Cerebellar nuclear complex (tissue), 1 donor: ENCODE measurements at places on chromosomes 6 and 20.

DNA sequence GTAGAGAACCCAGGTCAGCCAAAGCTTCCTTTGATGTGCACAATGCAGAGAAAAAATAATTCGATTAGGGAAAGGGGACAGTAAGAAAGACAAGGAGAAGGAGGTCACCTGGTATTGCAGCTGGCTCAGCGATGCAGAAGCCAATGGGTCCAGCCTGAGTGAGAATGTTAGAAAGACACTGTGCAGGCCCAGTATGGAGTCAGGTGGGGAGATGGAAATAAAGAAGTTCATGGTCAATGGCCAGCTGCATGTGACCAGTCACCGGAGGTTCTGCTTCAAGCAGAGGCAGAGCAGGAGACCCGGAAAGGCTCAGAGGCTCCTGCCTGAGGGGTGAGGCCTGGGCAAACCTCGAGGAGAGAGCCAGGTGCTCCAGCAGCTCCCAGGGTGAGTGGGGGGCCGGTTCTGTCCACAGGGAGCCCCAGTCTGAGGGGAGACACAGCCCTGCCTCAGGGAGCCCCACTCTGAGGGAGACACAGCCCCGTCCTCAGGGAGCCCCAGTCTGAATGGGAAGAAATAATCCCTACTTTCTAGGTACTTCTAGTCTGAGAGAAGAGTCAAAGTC is 51.3 kb downstream of the LRFN2 start:
- no peak for DNase-seq

DNA sequence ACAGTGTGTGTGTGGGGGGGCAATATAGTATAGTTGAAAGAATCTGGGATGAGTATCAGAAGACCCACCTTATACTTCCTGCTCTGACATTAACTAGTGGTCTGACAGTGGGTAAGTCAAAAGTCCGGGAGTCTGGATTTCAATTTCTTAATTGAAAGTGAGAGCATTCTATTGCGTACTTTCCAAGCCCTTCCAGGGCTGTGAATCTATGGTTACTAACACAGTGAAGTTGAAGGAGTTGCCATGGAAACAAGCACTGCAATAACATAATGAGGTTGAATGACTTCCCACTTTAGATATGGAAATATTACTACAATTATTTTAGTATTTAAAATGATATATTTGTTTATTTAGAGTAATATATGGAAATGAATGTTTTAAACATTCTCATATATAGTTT is 80.2 kb downstream of the MLIP start:
- no peak for DNase-seq

- DNase-seq, result no peak
These were observed 18.5 kb upstream of the UBR2 start for GRCh38 chr6:42545226-42545773.

- no peak for DNase-seq
These were observed 998 bp downstream of the BMP2 start for GRCh38 chr20:6768228-6769140.

- no peak for DNase-seq
These were observed 6.7 kb upstream of the TMEM30A start for GRCh38 chr6:75291331-75291730.

DNA sequence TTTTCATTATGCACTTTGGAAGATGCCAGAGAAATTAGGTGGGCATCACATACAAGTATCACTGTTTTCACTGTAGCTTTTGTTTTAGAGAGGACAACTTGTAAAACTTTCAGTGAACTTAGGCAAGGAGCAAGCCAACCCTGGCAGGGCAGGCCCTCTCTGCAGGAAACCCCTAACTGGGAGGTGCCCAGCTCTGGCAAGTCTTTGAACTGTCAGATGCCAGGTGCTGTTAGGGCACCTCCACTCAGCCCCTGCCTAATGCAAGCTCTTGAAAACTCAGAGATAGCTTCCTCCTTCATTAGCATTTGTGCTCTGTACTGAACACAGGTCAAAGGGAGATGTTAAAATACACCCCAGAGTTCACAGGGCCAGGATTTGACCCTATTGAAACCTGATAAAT is 774.2 kb upstream of the FLRT3 start:
- no peak for DNase-seq

GRCh38 chr20:16263582-16263981 is 309.7 kb downstream of the KIF16B start:
- peak; percentile 33 for DNase-seq

- DNase-seq, result no peak
These were observed 66.0 kb upstream of the PREP start for GRCh38 chr6:105468850-105469249.

- no peak for DNase-seq
These were observed 11.1 kb upstream of the PM20D2 start for GRCh38 chr6:89134723-89135122.

DNA sequence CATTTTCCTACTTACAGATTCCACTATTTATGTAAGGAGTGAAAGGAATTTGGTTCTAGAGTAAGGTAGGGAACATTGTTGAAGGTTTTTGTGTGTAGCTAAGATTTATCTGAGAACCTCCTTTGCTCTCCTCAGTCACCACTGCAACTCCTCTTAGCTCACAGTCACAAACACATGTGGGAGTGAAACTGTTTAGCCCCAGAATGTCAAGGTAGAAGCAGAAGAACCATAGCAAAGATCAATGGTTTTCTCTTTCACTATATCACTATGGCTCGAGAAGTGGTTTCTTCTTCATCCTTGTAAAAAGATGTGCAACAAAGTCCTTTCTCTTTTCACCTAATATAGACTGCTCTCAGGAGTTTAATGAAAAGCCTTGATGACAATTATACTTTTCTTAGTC is 6.5 kb upstream of the DEFB112 start:
- DNase-seq, result no peak

- DNase-seq, result peak; percentile 22
These were observed 203.6 kb downstream of the LRFN2 start for GRCh38 chr6:40383348-40384115.

GRCh38 chr6:36926708-36927513 is 27.6 kb upstream of the PI16 start:
- DNase-seq, result no peak

DNA sequence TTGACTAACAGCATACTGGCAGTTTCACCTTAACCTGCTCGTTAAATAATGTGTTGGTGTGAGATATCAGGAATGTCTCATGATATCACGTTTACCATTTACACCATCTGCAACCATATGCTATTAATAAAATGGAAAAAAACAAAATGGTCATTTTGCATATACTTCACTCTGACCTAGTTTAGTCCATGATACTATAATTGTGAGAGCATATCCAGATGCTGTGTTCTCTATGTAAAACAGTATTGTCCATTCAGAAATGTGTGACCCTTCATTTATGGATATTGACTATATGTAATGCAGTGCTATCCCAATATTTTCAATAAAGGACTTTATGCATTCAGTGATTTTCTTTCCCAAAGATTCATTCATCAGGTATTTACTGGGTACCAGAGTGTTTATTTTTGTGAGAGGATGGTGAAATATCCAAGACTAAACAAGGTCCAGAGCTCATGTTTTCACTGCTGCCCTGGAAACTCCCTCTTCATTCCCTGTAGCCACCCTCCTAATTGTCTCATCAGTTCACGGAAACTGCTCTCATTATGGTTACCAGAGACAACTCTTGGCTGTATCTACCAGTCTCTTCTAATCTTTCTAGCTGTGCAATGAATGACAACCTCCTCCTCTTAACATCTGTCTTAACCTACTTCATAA is 25.7 kb upstream of the HINT3 start:
- DNase-seq, result no peak

DNA sequence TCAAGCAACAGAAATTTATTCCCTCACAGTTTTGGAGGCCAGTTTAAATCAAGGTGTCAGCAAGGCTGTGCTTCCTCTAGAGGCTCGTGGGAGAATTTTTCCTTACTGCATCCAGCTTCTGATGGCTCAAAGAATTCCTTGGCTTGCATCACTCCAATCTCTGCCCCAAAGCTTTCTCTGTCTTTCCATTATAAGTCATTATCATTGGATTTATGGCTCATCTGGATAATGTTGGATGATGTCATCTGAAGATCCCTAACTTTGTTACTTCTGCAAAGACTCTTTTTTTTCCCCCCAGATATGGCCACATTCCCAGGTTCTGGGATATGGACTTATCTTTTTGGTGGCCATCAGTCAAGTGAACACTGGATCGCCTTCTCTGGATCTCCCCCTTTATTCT is 146.3 kb upstream of the B3GAT2 start:
- no peak for DNase-seq

- no peak for DNase-seq
These were observed 72.4 kb downstream of the ASCC3 start for GRCh38 chr6:100808638-100809275.

DNA sequence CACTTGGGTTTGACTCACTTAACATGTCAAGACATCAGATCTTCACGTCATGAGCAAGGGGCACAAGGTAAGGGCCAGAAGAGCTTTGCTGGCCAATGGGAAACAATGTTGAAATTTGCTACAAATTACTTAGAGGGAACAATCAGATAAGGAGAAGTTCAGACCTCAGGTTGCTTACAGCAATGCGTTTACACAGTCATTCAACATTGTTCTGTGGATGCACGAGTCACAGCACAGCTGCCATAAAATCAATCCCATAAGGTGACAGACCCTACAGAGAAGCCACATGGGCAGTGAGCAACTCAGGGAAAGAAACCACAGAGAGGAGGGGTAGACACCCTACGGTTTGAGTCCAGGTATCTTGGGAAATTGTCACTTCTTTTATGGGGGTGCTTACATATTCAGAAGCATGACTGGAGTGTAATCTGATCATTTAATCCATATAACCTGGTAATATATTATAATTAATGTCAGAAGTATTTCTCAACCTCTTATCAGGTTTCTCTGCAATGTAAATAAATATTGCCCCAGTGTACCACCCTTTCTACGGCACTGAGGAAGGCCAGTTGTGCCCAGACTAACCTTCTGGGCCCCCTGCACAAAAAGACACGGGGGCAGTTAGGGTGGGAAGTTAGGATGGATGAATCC is 2.3 kb upstream of the SLC22A2 start:
- DNase-seq, result no peak

GRCh38 chr20:16693278-16693677 is 36.5 kb upstream of the SNRPB2 start:
- DNase-seq, result no peak

DNA sequence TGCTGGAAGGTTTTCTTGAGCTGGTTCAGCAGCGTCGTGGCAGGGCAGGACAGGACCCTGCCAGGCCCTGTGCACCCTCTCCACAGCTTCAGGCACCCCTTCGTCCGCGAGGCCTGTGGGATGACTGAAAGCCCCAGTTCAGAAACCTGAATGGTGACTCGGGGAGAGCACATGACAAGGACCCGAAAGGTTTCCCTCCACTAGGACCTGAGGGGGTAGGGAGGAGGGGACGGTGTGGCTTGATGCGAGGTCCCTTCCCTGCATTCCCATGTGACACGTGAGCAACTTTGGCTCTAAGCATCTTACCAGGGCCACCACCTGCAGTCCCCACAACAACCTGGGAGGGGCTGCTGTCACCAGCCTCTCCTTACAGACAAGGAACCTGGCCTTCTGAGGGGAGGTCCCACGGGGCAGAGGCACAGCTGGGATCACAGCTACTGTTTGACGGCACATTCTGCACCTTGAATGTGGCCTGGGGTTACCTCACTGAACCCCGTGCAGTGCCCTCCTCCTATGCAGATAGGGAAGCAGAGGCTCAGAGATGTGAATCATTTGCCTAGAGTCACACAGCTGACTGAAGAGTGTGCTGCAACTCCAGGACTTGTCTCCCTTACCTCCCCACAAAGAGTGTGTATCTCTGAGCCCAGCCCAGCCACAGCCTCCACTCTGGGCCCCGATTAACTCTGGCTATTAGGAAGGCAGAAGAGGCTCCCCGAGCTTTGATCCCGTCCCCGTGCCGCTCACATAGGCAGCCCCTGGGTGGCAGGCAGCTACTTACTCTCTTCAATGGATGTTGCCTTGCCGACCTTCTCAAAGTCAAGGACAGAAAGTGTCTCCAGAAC is 84.6 kb downstream of the PTPN1 start:
- DNase-seq, result no peak

GRCh38 chr6:56072856-56073255 is 174.5 kb downstream of the COL21A1 start:
- DNase-seq, result no peak

- DNase-seq, result no peak
These were observed 543.4 kb downstream of the CD83 start for GRCh38 chr6:14660806-14661579.

GRCh38 chr6:45651301-45651700 is 273.6 kb upstream of the SUPT3H start:
- no peak for DNase-seq

DNA sequence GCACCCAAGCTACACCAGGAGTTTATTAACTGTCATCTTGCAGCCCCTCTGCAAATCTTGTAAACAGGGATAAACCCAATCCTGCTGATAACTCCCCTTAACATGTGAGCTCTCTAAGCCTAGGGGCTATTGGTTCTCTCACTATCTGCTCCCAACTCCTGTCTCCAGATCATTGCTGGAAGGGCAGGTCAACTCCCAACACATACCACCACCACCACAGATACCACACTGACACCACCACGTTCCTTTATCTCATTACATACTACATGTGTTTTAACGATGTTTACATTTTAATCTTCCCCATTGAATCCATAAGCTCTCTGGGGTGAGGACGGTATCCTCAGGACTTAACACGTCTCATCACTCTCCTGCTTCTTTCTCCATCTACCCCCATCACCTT is 51.8 kb downstream of the SIM1 start:
- DNase-seq, result no peak

DNA sequence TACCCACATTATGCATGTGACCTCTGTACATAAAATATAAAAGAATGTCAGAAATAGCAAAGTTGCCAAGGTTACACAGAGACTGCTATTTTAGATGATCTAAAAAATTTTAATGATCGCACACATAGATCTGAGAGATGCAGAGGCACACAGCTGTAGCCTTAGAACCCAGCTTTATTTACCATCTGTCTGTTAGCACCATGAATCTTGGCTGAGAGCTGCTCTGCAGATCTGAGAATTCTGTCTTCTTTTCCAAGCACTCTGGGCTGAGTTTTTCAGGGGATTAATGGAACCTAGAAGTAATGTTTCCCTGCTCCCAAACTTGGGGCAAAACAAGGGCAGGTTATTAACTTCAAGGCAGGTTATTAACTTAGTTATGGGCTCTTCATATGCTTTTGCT is 248.7 kb upstream of the JAG1 start:
- no peak for DNase-seq
